ENCODE measurements at places on chromosomes 1 and 21. TPM values are rescaled to one million over a fixed set of nuclear protein-coding genes. Genes with fewer than 3 reads are reported as not detected.

The FMO1 gene
- total RNA-seq = not detected

DNA sequence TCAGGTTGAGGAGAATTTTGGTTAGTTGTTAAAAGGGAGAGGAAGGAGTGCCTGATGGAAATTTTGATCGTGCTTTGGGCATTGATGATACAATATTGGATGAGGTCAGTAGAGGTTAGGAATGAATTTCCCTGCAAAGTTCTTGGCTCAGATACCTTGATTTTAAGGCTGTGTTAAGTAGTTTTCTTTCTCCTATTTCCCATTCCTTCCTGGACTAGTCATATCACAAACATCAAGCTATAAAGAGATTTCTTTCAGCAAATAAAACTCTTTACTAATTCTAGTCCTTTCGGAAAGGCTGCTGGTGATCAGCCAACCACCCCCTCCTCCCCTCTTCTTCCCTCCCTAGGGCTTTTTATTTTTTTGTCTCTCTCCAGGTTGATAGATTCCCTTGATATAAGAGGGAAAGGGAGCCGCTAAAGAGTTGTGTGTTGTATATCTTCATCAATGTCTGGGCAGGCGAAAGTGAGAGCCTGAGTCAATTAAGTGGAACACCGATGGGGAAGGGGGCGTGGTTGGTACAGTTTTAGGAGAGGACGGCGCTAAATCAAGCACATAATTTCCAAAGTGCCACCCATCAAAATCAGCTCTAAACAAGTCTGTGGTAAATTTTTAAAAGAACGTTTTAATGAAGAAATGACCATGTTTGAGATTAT lies 100.1 kb upstream of the PLXNA2 start:
- DNase-seq = no peak
- no peaks in the 10 kb centered on the region for H3K27me3 ChIP-seq
- no peaks in the 10 kb centered on the region for H3K4me1 ChIP-seq
- H3K36me3 ChIP-seq = no peaks in the 10 kb centered on the region

The B4GALT3 gene
- 145 TPM for total RNA-seq

The KCNH1 gene
- total RNA-seq = 0.21 TPM

GRCh38 chr21:23887725-23888306 lies 1719.5 kb downstream of the MRPL39 start:
- no peaks in the 10 kb centered on the region for H3K4me1 ChIP-seq
- DNase-seq = no peak
- no peaks in the 10 kb centered on the region for H3K27me3 ChIP-seq
- H3K27ac ChIP-seq = no peak overlapping the region
- no peaks in the 10 kb centered on the region for H3K36me3 ChIP-seq

The BEND5 gene
- total RNA-seq = 9.5 TPM

DNA sequence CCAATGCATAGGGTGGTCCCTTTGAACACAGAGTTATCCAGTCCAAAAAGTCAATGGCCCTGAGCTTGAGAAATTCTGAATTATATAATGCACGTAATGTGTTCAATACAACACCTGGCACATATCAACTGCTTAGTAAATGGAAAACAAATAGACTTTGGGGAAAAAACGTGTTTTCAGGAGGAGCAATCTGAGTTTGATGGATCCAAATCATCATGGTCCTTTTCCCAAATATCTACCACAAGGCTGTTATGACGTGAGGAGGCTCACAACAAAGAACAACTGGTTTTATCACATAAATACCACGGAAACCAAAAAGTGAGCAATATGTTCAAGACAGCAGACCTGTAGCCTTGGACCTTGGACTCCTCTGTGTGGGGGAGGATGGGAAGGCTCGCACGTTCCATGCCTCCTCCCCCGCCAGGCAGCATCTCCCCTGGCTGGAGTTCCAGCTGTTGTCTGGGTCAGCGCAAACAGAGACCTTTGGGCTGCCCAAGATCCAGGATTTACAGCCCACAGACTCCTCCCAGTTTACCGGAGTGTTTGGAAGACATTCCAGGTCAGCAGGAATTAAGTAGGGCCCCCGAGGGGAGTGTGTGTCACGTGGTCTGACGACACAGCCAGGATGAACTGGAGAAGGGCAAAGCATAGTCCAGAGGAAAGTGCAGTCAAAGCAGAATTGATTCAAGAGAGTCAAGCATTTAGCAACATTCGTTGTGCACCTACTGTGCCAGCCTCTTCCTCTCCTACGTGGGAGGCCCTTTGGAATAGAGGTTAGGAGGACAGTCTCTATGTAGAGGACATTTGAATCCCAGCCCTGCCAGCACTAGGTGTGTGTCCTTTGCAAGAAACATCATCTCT lies 32.2 kb upstream of the MED18 start:
- H3K27me3 ChIP-seq = no peaks in the 10 kb centered on the region
- no peak overlapping the region for H3K27ac ChIP-seq
- no peaks in the 10 kb centered on the region for H3K36me3 ChIP-seq
- no peak overlapping the region for H3K4me3 ChIP-seq
- H3K4me1 ChIP-seq = no peaks in the 10 kb centered on the region

All from thoracic aorta (tissue), 2 donors.